ENCODE measurements at places on chromosomes 4 and X. TPM values are rescaled to one million over a fixed set of nuclear protein-coding genes. Genes with fewer than 3 reads are reported as not detected.

Gene DGAT2L6
- 0.29 TPM for total RNA-seq

Gene DCAF8L2
- total RNA-seq: not detected

Gene GIMD1
- total RNA-seq: not detected

Gene RNF175
- 4.7 TPM for total RNA-seq

Gene GAGE2A
- total RNA-seq: not detected

Gene DSPP
- not detected for total RNA-seq

Gene MXRA5
- total RNA-seq: 23.9 TPM

Gene LGI2
- total RNA-seq: 15.5 TPM

Gene RHOXF2B
- not detected for total RNA-seq

Gene GPR50
- total RNA-seq: not detected

Data from metanephros (tissue), 2 donors.